ENCODE measurements at places on chromosomes 2 and 18.

DNA sequence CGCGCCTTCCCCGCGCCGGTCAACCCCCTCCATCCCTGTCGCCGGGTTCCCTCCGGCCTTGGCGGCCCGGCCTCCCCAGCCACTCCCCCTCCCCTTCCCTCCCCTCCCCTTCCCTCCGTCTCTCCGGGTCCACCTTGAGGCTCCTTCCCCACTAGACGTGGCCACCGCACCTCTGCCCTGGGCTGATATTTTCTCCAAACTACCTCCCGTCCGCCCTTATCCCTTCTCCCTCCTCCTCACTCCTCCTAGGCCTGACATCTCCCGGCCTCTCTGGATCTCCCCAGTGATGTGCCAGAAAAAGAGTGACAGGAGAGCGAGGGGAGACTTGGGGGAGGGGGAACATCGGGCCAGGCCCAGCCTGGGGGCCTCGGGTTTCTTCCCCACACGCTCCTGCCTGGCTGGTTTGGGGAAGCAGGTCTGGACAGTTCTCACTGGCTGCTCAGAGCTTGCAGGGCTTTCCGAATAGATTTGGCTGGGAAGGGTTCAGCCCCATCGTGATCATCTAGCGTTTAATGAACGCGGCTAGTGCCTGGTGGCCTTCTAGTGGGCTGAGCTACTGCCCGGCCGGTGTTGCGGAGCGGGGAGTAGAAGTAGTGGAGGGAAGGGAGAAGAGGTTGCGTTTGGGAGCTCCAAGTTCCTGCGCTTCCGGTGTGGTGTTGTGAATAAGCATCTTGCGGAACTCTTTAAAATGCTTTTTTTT, 641 bp downstream of the MAPRE3 start:
- DNase-seq = no peak

GRCh38 chr18:32048507-32049091, 30.0 kb downstream of the RNF125 start:
- peak; percentile 41 for DNase-seq

- no peak for DNase-seq
Measured at GRCh38 chr2:228768818-228769217, 502.3 kb downstream of the PID1 start.

- DNase-seq = no peak
Measured at GRCh38 chr2:221402072-221402471, 170.0 kb downstream of the EPHA4 start.

DNA sequence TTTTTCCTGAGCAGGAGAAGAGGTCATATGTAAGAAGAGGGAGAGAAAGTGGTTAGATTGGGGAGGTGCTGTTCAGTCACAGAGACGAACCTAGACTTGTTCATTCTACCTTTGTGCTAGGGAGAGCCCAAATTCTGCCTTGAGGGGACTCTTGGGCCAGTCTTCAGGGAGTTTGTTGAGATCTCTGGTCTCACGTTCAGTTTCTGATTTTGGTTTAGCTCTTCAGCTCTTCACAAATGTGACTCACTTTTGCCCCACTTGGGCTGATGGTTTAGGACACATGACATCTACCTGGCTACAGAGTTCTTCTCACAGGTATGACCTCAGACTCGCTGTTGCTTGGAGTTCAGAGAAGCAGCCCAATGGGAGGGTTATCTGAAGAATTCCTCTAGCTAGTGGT, 49.2 kb upstream of the DARS1 start:
- no peak for DNase-seq

DNA sequence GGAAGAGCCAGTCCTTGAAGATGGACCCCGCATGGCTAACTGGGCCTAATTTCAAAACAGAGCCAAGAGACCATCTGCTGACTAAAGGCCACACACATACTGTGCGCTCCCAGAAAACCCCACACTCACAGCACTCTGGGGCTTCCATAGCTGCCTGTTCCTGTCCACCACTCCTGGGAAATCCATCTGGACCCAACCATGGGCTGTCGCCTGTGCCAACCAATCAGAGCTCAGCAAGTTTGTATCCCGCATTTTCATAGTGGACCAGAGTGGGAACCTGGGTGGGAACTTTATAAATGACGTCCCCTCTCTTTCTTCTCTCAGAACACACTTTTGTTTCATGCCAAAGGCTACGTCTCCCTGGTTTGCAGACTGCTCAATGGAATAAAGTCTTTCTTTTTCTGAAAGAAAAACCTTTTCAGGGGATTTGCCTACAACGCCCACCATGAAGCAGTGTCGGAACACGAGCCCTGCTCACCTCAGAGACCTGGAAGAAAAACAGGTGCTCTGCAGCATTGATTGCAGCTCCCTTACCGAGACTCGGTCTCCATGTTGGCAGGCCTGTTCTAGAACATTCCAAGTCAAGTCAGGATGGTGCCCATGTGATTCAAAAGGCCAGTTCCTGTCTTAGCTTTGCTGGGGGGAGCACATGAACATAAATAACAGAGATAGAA, 137.2 kb upstream of the GPC1 start:
- no peak for DNase-seq

- no peak for DNase-seq
Measured at GRCh38 chr2:144382849-144383248, 137.1 kb downstream of the ZEB2 start.

DNA sequence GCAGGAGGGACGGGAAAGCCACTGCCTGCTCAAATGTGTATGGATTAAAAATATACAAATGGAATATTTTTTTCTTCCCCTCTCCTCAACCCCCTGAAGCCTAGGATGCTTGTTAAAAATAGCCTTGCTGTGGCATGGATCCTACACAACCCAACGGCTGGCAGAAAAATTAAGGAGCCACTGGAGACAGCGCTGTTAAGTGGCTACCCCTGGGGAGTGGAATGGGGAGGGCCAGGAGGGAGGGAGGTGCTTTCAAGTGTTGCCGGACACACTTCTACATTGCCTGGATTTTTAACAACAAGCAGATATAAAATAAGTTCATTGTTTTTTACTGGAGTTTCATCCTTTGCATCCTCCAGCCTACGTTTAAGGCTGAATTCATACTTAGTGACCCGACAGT, 66.6 kb downstream of the ZBTB7C start:
- DNase-seq = no peak

DNA sequence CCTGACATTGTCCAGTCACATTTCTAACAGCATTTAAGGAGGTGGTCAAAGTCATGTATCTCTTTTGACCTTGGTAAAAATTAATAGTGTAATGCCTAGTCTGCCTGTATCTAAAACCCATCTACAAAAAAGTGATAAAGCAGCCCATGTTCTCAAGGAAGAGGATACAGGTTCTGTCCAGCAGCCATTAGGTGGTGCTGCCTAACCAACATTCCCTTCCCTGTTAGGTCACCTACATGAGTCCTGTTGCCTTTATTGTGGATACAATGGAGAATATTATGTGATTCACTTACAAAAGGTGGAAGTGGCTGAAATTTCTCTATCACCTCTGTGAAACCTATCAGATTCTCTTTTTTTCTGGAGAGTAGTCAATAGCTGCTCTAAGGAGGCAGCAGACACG, 52.5 kb downstream of the AQP4 start:
- DNase-seq = no peak

GRCh38 chr2:657766-658165, 19.4 kb downstream of the TMEM18 start:
- DNase-seq = no peak

DNA sequence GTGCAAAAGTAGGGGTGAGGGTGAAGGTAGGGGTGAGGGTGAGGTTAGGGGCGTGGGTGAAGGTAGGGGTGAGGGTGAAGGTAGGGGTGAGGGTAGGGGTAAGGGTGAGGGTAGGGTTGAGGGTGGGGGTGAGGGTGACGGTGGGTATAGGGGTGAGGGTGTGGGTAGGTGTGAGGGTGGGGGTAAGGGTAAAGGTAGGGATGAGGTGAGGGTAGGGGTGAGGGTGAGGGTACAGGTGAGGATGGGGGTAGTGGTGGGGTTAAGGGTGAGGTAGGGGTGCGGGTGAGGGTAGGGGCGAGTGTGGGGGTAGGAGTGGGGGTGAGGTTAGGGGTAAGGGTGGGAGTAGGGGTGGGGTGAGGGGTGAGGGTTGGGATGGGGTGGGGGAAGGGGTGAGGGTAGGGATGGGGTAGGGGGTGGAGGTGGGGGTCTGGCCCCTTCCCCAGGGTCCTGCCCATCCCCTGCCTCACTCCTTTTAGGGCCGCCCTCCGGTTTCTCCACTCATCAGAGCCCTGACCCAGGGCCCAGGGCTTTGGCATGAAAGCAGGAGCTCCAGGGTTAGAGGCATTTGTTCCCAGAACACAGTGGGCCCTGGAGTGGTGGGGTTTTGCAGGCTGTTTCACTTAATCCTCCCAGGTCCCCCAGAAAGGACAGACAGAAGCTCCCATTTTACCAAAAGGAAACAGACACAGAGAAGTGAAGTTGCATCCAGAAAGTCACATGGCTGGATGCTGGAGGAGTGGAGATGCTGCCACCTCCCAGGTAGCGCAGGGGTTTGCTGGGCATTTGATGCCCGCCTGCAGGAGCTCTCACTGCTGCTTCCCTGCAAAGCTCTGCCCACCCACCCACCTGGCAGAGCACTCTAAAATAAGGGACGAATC, 26.9 kb downstream of the SNORC start:
- no peak for DNase-seq

GRCh38 chr18:76422838-76423237, 72.2 kb downstream of the ZNF516 start:
- DNase-seq = no peak

DNA sequence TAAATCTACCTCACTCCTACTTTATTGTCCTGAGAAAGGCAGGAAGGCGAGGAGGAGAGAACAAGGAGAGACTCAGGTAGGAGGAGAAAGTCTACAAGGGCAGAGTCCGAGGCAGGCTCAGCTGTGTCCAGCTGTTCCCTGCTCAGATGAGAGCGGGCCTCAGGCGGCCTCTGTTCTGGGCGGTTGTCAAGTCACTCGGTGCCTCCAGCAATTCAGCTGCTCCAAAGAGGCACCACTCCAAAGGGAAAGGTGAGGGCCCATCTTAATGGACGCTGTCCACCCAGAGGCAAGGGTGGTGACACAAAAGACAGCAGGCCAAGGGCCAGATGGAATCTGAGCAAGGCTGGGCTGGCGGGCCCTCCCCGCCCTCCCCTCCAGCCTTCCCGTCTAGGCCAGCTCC, 101.4 kb upstream of the EPAS1 start:
- no peak for DNase-seq

- no peak for DNase-seq
Measured at GRCh38 chr2:39568561-39569006, 97.1 kb upstream of the TMEM178A start.

- no peak for DNase-seq
Measured at GRCh38 chr2:80111185-80111584, 193.4 kb downstream of the LRRTM1 start.

DNA sequence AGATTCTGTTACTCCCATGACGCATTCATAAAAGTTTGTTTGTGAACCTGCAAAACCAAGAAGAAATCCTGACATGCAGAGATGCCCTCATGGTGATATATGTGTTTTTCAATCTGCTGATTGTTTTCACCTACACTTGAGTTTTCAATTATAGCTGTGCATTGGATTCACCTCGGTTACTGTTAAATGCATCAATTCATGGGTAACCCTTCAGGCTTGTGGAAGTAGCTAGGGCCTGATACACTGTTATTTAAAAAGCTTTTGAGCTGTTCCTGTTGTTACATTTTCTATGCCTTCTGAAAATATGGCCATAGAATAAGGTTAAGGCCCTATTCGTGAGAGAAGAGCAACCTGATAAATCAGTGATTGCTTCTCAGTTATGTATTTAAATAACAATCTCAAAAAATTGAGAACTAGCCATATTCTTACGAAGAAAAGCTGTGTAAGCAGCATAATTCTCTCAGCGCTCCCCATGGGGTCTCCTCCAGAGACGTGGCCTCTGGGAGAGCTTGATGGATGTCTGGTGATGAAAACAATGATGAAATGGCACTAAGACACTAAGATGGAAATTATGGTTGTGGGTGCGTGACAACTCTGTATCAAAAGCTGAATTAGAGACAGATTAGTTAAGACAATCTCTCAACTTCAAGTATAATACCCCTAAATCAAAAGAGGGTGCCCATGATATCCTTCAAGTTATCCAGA, 60.5 kb downstream of the RIT2 start:
- DNase-seq = no peak

DNA sequence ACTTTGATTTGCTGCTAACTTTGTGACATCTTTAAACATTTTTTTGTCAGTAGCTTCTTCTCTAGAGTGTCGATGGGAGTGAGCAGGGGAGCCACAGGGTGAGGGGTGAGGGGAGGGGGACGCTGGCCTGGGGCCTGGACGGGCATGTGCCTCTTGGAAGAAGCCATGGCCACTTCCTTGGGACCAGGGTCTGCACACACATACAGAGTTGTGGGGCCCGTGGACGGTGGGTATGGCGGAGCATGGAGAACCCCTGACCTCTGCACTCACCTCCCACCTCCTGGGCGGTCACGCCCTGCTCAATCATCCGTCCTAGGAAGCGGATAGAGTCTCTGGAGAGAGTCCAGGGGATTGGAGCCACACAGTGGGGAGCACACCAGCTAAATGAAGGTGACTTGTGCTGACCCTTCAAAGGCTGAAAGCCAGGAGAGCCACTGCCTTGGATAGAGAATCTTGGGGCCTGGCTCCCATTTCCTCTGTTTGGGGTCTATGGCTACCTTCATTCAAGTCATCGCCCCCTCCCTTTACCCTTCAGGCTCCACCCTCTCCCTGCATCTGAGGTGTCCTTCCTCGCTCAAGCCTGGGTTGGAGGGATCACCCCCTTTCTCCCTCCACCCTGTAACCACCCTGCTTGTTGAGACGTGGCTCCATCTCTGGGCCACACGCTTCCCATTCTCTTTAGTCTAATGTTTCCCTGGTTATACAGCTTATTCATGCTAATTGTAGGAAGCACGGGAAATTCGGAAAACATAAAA, 63.9 kb upstream of the HAAO start:
- no peak for DNase-seq

DNA sequence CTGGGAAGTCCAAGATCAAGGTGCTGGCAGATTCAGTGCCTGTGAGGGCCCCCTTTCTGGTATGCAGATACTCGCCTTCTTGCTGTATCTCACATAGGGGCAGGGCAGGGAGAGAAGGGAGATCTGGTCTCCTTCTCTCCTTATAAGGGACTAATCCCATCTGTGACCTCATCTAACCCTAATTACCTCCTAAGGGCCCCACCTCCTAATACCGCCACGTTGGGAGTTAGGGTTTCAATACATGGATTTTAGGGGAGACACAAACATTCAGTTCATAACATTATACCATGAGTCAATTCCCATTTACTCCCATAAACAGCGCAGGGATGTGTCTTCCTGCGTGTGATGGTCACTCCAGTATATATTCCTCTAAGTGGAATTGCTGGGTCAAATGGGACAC, 73.8 kb upstream of the TXNDC2 start:
- no peak for DNase-seq

DNA sequence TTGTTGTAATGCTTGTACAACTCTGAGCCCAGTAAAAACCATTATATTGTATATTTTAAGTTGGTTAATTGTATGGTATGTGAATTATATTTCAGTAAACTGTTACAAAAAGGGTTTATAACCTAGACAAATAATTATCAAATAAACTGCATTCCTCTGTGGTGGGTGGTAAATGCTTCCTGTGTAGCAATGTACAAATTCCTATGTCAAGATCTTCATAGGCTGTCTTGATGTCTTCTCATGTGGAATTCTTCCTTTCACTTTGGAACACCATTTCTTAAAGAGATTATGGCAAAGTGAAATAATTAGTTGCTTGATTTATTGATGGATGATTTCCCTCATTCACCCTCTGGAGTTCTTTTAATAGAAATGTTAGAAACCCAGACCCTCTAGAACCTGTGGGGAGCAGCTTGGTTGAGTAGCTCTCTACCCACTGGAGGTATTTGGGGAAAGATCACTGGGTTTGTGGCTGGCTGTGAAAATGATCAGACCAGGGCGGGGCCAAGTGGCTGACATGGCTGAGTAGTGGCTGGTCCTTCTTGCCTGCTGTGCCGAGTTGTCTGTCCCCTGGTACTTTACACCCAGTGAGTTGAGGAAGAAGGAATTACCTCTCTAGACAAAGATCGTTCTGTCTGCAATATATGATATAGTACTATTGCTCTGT, 22.4 kb upstream of the MGAT5 start:
- DNase-seq = no peak
